ENCODE measurements at places on chromosomes 12 and 14. TPM values are rescaled to one million over a fixed set of nuclear protein-coding genes. Genes with fewer than 3 reads are reported as not detected.

DNA sequence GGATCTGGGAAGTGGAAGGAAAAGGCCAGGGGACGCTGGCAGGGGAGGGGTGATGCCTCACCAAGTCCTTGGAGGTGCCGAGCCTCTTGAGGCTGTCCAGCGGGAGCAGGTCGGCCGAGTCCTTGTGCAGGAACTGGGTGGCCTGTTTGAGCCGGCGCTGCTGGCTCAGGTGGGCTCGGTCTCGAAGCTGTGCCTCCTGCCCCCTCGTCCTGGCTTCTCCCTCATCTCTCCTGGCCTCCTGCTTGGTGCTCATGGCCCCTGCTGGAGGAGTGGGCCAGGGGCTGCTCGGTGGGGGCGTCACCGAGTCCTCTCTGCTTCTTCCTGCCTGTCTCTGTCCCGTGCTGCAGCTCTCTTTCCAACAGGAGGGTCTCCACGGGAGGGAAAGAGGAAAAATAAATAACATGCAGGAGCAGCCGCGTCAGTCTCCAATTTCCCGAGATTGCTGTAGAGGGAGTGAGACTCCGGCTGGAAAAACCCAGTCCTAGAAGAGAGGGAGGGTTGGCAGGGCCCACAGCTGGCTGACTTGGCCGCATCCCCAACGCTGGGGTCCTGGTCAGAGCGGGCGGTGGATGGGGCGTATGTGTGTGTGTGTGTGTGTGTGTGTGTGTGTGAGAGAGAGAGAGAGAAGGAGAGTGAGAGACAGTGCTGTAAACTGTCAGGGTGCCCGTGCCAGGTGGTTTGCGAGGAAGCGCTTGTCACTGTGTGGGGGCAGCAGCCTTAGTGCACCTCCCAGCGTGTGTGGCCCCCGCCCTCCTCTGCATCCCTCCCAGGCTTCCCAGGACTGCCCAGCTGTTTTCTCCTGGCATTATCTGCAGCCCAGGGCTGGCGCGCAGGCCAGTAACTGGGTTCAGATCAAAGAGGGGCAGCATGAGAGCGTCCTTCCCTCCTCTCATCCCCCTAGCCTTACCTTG, at the start of gene NRIP2:
Gene NRIP2, minus strand, starts transcription at position 455 of the 911 bp plus-strand sequence. Its CDS starts 52 bp downstream, at position 403.
- no peak within 1 kb of the TSS for H3K27ac ChIP-seq
- H3K4me3 ChIP-seq, result peak within 1 kb of the TSS; percentile 54
- no peaks in the 10 kb centered on the region for H3K36me3 ChIP-seq
- no peak for DNase-seq
- peaks cover 6% of the 10 kb centered on the region for H3K27me3 ChIP-seq

The ADAM21 gene
- total RNA-seq, result not detected

The RHEBL1 gene
- 0.72 TPM for total RNA-seq

GRCh38 chr14:72924337-72924736, 1.9 kb upstream of the DCAF4 start:
- H3K4me1 ChIP-seq, result no peaks in the 10 kb centered on the region
- no peaks in the 10 kb centered on the region for H3K36me3 ChIP-seq
- DNase-seq, result no peak
- no peak overlapping the region for H3K4me3 ChIP-seq
- H3K27ac ChIP-seq, result no peak overlapping the region

GRCh38 chr12:49824895-49825294, 3.3 kb downstream of the NCKAP5L start:
- H3K36me3 ChIP-seq, result peaks cover 21% of the 10 kb centered on the region
- no peaks in the 10 kb centered on the region for H3K27me3 ChIP-seq
- peak overlapping the region; percentile 82 for H3K27ac ChIP-seq
- H3K4me3 ChIP-seq, result peak overlapping the region; percentile 91
- peaks cover 43% of the 10 kb centered on the region for H3K4me1 ChIP-seq

The GALNT4 gene
- total RNA-seq, result 11.5 TPM

DNA sequence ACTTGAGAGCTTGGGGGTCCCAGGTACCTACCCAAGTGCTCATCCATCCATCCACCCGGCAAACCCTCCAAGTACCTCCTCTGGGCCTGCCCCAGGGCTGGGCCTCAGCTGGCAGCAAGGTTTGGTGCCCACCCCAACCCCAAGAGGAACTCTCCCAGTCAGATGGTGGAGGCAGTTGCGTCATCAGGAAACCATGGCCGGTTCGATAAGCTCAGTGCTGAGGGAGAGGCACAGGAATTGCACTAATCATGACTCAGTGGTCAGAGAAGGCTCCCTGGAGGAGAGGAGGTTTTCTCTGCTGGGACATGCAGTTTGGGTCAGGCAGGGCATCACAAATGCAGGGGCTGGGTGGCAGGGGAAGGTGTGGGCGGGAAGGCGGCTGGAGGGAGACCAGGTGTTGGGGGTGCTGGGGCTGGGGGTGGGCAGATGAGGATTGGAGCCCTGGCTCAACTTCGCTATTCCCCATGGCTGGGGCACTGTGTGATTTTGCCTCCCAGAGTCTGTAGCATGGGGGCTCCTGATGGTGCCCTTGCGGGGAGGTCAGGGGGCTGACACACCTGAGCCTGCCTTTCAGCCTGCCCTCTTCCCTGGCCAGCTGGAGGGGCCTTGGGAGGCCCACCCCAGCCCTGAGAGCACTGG, 32.2 kb downstream of the SH2B3 start:
- peak overlapping the region; percentile 86 for H3K27ac ChIP-seq
- peak overlapping the region; percentile 5 for H3K4me3 ChIP-seq
- peaks cover 58% of the 10 kb centered on the region for H3K4me1 ChIP-seq
- no peaks in the 10 kb centered on the region for H3K27me3 ChIP-seq
- DNase-seq, result peak; percentile 94

The SELPLG gene
- 1.1 TPM for total RNA-seq

DNA sequence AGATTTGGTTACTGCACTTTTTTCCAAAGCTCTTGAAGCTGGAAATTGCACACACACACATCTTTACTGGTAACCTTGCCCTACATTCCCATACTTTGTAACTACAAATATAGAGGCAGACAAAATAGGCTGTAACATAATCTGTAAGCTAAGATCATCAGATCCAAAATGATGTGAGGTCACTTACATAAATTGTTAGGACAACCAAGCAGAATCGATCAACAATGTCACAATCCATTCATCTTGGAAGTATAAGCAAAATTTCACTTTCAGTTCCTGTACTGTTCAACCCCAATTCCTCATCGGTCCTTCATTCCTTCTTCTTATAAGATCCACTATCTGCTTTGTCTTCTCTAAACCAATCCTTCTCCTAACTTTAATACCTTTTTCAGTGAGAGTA, 72.6 kb downstream of the EPS8 start:
- H3K27me3 ChIP-seq, result no peaks in the 10 kb centered on the region
- peaks cover 67% of the 10 kb centered on the region for H3K4me1 ChIP-seq
- no peak for DNase-seq
- no peak overlapping the region for H3K4me3 ChIP-seq

- H3K4me1 ChIP-seq, result peaks cover 21% of the 10 kb centered on the region
- H3K27ac ChIP-seq, result peak overlapping the region; percentile 67
- H3K4me3 ChIP-seq, result no peak overlapping the region
- peak; percentile 85 for DNase-seq
- H3K36me3 ChIP-seq, result no peaks in the 10 kb centered on the region
Measured at GRCh38 chr12:75933101-75933500, 98.5 kb downstream of the PHLDA1 start.

DNA sequence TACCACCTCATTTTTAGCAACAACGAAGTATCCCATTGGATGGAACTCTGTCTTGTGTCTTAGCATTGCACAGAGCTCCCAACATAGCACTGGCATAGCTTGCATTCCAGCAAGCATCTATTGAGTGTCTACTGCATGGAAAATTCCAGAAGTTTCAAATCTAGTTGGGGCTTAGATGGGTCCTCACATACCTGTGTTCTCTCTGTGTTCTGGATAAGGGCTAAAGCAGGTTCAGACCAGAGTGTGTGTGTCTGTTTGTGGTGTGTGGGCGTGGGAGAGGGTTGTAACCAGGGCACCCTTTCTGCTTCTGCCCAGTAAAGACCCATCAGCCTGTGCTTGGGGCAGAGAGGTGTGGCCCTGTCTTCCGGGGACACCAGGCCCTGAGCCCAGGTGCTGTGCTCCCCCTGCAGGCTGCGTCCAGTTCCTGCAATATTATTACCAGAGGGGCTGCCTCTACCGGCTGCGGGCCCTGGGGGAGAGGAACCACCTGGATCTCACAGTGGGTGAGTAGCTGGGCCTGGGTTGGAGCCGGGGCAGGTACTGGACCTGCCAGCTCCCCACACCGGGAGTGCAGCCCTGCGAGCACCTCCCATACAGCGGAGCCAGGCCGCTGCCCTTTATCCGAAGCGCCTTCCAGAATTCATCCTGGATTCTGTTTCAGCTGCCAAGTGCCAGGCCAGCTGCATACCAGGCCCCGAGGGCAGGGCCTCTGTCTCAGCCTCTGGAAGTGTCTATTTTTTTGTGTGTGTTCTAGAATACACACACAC, 20.3 kb downstream of the RHOF start:
- H3K4me3 ChIP-seq, result no peak overlapping the region
- H3K4me1 ChIP-seq, result peaks cover 7% of the 10 kb centered on the region
- no peaks in the 10 kb centered on the region for H3K27me3 ChIP-seq
- peak; percentile 98 for DNase-seq

The FOXM1 gene
- total RNA-seq, result 3.3 TPM

The AGAP2 gene
- total RNA-seq, result 0.72 TPM

The FOXN4 gene
- total RNA-seq, result not detected

The ADGRD1 gene
- 0.72 TPM for total RNA-seq

The NTN4 gene
- 45.1 TPM for total RNA-seq

DNA sequence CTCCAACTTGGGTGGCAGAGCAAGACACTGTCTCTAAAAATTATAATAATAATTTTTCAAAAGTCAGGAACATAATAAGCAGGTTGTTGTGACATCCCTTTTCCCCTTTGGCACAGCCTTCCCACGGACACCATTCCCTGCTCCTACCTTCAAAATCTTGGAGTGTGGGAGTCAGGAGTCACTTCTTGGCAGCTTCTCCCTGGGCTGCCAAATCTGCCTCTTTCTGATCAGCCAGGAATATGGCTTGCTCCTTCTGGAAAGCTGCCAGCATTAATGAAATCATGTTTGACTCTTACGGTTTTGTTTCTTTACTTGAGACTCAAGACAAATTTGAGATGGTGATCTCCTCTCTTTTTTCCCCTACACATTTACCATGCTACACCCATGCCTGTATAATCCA, 391.4 kb upstream of the SYT1 start:
- H3K27me3 ChIP-seq, result peaks cover 6% of the 10 kb centered on the region
- no peak overlapping the region for H3K27ac ChIP-seq
- H3K36me3 ChIP-seq, result no peaks in the 10 kb centered on the region
- no peaks in the 10 kb centered on the region for H3K4me1 ChIP-seq
- H3K4me3 ChIP-seq, result no peak overlapping the region
- DNase-seq, result no peak

- no peak for DNase-seq
- H3K4me3 ChIP-seq, result no peak overlapping the region
- H3K36me3 ChIP-seq, result no peaks in the 10 kb centered on the region
- H3K27ac ChIP-seq, result no peak overlapping the region
Measured at GRCh38 chr14:92340071-92340470, 17.1 kb downstream of the SLC24A4 start.

The PROX2 gene
- not detected for total RNA-seq

DNA sequence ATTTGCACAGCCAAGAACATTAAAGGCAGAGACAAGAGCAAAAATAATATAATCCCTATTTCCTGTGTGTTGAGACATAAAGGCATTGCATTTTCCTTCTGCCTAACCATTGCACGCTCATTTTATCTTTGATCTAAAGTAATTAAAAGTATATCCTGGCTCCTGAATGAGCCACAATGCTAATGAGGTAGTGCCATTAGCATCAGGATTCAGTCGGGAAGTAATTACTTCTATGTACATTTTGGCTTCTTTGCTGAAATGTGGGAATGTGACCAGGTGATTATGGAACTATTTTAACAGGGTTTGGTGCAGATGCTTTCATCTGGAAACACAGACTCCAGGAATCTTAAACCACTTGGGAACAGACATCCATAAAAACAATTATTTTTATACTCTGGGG, 77.4 kb downstream of the TMTC1 start:
- DNase-seq, result no peak
- no peaks in the 10 kb centered on the region for H3K27me3 ChIP-seq
- no peaks in the 10 kb centered on the region for H3K36me3 ChIP-seq
- H3K27ac ChIP-seq, result no peak overlapping the region

DNA sequence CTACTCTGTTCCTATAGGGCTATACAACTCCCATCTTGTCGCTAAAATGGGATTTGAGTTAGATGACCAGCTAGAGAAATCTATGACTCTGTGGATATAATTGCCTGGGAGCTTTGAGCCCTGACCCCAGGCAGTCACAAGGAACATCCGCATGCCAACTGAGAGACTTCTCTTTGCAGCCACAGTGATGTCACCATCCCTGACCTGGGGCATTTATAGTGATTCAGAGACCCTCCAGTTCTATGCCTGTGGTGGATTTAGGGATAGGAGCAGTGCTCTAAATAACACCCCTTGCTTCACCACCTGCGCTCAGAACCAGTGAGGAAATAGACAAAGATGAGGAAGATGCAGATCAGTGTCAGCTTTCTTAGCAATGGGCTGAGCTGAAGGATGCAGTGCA, 86.2 kb downstream of the RIN3 start:
- DNase-seq, result peak; percentile 84
- H3K27ac ChIP-seq, result peak overlapping the region; percentile 84
- H3K4me1 ChIP-seq, result peaks cover 32% of the 10 kb centered on the region
- H3K27me3 ChIP-seq, result no peaks in the 10 kb centered on the region

All from osteoblast (primary cell).